AG20443 (cell line): ENCODE measurements at places on chromosomes 6 and 20.

- DNase-seq: no peak
These were observed 879.7 kb upstream of the GJE1 start for GRCh38 chr6:141252828-141253608.

- DNase-seq: no peak
These were observed 63.0 kb downstream of the JPH2 start for GRCh38 chr20:44123874-44124535.

DNA sequence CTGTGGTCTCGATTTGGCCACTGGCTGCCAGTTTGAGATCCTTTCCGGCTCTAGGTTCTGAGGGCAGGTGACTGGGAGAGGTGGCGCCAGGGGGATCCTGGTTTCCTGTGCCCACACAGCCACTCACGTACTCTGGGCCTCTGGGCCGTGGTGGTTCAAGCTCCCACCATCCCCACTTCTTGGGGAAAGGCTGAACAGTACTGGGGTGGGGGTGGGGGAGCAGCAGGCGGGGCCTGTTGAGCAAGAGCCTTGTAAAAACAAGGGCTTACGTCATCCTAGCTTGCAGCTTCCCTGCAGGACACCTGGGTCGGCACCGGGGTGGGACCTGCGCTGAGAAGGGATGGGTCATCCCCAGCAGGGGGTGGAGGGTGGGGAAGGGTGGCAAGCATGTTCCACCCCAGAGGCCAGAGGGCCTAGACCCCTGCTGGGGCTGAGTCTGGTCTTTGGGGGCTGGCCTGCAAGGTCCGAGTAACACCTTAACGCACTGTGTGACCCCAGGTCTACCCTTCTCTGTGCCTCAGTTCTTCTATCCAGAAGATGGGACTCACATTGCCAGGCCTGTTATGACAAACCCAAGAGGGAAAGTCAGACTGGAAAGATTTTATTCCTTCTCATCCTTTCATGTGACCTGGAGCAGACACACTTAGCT lies 3.1 kb upstream of the CEBPB start:
- peak; percentile 45 for DNase-seq

DNA sequence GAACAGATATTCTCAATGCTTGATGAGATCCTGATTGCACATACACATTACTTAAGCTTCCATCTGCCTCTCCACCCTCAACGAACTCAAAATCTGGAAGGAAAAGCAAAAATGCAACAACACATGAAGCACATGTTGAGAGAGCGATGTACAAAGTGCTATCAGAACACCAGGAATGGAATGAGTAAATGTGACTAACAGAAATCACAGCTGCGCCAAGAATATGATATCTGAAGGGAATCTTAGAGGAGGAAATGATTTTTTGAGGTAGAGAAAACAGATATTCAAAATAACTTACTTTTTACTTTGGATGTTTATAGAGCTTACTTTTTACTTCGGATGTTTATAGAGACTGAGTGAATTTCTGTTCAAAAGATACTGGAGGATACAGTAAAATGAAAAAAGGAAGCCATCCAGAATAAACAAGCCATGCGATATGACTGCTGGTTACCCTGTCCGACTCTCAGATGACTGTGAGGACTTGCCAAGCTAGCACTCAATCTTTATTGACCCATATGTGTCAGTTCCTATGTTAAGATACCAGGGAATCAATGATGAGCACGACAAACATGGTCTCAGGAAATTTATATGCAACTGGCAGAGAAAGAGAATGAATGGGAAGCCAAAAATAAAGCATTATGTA lies 102.0 kb downstream of the SMLR1 start:
- peak; percentile 54 for DNase-seq

DNA sequence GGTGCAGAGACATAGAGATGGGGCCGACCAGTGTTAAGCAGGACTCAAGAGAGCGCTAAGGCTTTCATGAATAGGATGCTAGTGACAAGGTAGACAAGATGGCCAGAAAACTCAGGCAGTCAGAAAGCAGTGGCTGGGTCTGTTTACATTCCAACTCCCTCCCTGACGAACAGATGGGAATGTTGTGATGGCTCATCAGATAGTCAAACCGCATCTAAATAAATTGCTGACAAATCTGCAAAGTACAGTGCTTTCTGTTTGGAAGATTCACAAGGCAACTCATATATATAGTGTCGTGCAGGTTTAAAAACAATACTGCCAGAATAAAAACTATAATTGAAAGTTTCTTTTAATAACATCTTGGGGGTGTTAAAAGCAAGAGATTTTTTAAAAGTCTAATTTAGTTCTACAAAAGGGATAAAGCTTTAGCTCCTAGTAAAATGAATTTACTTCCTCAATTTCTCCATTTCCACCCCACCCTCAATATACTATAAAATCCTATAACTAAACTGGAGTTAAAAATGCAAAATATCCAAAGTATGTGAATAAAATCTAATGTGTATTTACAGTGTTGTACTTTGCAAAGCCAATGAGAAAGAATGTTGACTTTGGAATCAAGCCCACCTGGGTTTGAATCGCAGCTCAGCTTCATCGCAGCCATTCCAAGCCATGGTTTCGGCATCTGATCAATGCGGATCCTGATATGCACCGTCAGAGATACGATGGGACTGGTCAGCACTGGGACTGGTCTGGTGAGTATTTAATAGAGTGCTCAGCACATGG lies 247.3 kb upstream of the PDE10A start:
- no peak for DNase-seq

DNA sequence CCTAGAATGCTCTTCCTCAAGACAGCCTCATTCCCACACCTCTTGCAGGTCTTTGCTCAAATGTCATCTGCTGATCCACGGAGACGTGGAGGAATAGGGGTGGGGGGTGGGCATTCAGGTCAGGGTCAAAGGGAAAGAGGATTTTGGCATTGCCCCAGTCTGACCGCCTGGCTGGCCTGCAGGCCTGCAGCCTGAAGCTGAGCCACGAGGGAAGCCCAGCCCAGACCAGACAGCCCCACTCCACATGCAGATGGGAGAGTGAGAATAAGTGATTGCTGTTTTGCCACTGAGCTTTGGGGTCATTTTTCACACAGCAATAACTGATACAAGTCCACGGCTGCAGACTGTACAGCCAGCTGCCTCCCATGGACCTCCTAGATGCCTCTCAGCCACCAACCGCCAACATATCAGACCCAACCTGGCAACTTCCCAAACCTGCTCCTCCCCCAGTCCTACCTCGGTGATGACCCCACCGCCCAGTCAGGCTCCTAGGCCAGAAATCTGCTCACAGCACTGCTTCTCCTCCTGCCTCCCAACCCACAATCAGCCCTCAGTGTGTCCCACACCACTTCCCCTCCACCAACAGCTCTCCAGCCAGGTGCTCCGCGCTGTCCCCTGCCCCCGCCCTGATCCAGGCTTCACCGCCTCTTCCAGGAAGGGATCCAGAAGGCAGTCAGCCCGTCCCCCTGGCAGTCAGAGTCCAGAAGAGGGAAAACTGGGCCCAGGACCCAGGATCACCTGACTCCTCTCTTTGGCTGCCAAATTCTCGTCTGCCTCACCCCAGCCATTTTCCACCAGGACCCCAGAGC lies 14.0 kb downstream of the KIAA1755 start:
- no peak for DNase-seq

DNA sequence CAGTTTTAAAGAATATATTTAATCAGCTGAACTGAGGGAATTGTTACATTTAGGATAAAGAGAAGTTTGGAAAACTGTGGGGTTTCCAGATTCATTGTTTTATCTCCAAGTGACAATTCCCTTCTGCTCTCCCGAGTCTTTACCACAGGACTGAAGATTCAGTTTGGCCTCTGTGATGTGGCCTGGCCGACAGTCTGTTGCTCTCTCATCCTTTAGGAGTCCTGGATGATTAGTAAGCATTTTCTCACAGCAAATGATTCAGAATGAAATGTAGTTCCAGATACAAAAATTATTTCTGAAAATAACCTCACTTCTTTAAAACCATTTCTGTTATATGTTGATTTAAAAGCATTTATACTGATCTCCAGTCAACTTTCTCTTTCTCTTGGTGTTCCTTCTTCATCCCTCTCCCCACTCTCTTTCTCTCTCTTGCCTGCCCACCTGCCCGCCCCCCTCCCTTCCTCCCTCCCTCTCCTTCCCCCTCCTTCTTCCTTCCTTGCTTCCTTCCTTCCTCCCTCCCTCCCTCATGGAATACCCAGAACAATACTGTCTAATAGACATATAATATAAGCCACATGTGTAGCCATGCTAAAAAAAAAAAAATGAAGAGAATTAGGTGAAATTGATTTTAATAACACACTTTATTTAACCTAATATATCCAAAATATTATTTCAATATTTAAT lies 254.9 kb downstream of the PRL start:
- DNase-seq: peak; percentile 73

DNA sequence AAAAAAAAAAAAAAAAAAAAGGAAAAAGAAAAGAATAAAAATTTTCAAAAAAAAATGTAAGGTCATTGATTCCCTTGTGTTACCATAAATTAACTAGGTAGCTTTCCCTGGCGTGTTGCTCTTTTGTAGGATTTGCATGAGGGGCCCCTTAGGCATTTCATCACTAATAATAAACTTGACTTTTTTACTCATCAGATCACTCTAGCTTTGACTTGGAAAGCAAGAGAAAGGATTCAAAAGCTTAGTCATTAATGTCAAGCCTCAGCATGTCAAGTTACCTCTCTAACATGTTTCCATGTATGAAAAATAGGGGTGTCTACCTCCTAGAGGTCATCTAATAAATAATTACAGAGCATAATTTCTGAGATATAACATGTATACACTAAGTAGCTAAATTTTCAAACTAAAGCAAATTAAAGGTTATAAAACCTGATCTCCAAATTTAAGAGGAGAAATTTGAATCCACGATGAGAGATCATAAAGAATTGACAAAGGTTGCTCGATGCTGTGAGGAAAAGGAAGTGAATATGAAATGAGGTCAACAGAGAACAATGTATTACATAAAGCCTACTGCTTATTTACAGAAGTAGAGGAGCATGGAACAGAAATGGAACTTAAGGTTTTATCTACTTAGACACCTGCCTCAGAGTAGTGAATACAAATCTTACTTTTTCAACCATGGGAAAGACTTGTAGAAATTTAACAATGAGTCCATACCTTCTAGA lies 86.8 kb downstream of the ARHGAP18 start:
- DNase-seq: no peak

DNA sequence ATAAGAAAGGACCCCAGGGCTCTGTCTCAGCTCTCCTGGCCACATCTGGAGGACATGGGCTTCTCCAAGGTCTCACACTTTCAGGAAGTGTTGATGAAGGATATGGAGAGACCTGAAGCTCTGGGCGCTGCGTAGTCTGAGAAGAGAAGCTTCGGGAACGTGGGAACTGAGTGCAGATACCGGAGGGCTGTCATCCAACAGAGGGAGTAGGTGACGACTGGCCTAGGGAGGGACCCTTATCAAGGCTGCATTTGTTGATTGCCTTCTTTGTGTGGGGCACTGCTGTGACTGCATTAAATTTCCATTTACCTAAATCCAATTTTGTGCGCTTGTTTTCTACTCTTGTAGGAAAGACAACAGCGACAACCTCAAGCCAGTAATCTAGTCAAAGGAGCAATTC lies 63.4 kb downstream of the PLG start:
- DNase-seq: no peak

GRCh38 chr6:136866872-136867416 lies 44.6 kb downstream of the PEX7 start:
- peak; percentile 11 for DNase-seq

- no peak for DNase-seq
These were observed 40.9 kb downstream of the CDKAL1 start for GRCh38 chr6:20575125-20575524.

- peak; percentile 44 for DNase-seq
These were observed 162.3 kb downstream of the UTRN start for GRCh38 chr6:144447472-144447871.

GRCh38 chr6:167400482-167401138 lies 75.7 kb downstream of the TTLL2 start:
- DNase-seq: no peak

DNA sequence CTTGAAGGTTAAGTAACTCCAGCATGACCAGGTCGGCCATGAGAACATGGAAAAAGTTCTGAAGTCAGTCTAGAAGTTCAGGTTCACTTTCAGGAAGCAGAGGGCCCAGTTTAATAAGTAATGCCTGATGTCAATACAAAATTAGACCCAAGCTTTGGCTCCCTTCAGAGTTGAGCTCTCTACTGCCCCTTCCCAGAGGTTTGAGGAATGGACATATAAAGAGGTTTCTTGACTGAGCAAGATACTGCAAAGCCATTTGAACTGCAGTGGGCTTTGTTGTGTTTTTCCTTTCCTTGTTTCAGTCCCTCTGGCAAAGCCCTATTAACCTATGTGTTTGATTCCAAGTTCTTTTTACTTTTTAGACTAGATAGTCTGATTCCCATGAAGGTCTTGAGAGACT lies 97.8 kb upstream of the PREP start:
- no peak for DNase-seq

- no peak for DNase-seq
These were observed 69.0 kb upstream of the ZNF217 start for GRCh38 chr20:53662595-53662994.

- no peak for DNase-seq
These were observed 5.3 kb downstream of the SNX5 start for GRCh38 chr20:17963114-17963897.

- DNase-seq: peak; percentile 29
These were observed 2.9 kb downstream of the SOX12 start for GRCh38 chr20:328027-328974.
